ENCODE measurements at places on chromosomes 7 and 10.

DNA sequence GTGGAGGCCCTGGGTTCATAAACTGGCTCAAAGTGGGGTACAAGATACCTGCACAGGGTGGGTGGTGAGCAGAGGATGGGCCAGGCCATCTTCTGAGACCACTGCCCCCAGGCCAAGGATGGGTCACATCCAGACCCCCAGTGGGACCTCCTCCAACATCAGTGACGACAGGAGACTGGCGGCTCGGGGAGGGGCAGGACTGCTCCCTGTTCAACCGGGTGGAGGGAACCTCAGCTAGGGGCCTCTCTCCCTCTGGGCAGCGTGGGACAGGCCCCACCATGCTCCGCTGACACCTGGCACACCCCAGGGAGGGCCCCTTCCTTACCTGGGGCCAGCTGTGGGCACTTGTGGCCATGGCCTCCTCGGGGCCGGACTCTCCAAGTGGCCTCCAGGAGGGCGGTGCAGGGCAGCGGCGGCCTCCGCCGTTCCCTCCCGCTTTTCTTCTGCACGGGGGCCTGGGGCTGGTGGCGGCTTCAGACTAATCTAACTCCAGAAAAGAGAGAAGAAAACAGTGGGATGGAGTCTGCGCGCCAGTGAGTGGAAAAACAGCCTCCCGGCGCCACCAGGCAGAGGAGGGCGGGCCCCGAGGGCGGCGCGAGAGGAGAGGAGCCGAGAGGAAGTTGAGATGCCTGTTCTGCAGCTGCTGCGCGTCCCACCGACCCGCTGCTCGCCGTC lies at the start of gene CALHM2:
TSS of gene CALHM2 (minus strand) at position 540 of the 675 bp plus-strand sequence. CDS start 2,429 bp downstream, outside the sequence.
- DNase-seq: peak; percentile 28

DNA sequence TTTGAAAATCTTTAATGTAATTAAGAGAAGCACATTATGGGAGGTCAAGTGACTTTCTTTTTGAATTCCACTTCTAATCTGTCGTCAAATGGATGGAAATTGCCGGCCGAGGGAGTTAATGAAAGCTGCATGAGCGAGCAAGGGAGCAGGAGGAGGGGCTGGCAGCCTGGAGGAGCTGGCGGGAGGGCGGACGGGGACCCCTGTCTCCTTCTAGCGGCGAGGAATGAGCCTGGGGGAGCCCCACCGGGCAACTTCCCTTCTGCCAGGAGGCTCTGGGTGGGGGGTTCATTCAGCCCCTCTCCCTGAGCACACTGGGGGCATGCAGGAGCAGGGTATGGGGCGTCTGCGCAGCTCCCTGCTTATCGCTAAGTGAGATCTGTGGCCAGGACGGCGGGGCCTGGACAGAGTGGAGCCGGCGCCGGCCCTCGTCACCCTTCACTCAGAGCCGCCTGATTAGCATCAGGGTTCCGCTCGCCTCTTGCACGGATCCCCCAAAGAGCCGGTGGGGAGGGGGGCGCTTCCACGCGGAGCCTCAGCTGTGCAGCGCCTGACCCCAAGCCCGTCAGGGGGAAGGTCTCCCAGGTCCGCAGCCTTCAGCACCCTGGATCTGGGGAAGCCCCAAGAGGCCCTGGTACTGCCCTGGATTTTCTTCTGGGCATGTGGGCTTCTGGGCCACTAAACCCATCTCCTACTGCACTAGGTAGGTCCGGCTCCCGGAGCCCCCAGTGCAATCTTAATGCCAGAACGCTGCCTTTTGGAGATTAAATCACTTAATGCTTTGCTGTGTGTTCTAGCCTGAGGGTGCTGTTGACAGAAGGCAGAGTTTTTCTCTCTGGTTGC lies 680.8 kb downstream of the LRMDA start:
- no peak for DNase-seq

- DNase-seq: no peak
These were observed 132.0 kb upstream of the MDFIC start for GRCh38 chr7:114789871-114790311.

GRCh38 chr10:88012641-88013040 lies 149.2 kb downstream of the PTEN start:
- DNase-seq: no peak

- DNase-seq: no peak
These were observed 202.2 kb downstream of the CACNA2D1 start for GRCh38 chr7:82241356-82241755.

- DNase-seq: no peak
These were observed 16.0 kb upstream of the PPIF start for GRCh38 chr10:79331226-79331625.

DNA sequence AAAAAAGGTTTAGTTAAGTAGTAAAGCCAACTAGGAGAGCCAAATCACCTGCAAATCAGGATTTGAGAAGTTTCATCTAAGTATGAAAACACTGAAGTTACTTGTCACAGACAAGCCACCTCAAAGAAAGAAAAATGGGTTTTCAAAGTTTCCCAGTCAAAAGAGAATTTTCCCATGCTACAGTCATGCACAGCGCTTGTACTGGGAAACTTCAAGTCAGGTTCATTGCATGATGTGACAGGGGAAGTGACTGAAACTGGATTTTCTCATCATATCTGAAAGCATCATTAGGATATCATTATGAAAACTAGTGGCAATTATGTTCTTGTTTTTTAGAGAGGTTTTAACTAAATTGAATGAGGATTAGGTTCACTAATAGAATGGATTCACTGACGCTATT lies 167.0 kb downstream of the SGMS1 start:
- no peak for DNase-seq

DNA sequence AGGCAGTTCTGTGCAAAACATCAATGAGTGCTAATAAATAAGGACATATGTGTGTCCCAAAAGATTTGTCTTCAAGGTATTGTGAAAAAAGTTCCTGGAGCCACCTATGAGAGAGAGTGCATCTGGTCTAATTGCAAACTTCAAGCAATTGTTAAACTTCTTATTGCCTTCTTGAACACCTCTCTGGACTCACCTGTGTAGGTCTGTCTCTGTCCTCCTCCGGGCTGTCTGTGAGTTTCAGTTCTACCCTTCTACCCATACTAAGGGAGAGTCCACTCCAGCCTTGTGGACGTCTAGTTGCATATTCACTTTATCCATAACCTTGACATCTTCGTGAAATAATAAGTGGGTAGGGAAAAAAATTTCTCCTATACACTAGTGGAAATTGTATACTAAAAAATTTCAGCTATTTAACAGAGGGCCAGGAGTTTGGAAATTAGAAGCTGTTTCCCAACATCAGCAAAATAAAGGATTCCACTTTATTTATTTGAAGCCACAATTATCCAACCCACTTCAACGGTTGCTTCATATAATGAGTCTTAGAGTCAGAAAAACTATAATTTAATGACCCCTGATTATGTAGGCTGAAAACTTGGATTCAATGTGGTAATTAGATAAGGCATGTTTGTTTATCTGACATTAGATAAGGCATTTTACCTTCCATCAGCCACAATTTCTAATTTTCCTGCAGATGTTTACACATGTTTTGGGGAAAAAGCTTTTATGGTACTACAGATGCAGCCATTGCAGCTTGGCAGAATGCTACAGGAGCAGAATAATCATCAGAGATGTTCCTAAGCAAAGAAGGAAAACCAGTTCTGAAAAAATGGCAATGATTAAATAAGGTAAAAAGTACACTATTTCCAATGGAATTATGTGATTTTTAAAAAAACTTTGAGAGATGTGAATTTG lies 150.8 kb upstream of the FAM3C start:
- DNase-seq: no peak

- peak; percentile 92 for DNase-seq
These were observed at the start of gene VPS50 for GRCh38 chr7:93231799-93232672. VPS50 (plus strand) TSS chr7:93232366; CDS start chr7:93232468, 102 bp downstream.

DNA sequence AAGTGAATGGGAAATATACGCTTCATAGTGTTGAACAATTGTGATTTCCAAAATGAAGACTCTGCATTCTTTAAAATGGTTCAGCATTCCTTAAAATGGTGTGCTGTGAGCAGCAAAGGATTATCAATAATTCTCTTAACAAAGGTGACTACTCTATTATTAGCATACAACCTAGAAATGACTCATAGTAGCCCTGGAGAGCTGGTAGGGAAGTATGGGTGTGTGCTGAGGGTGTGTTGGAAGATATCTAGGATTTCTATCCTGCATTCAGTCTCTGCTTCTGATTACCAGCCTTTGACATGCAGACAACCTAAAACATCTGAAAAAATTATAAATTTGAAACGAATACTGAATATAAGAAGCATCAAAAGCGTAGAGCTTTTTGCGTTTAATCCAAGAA lies 72.5 kb downstream of the SEMA3D start:
- DNase-seq: no peak

DNA sequence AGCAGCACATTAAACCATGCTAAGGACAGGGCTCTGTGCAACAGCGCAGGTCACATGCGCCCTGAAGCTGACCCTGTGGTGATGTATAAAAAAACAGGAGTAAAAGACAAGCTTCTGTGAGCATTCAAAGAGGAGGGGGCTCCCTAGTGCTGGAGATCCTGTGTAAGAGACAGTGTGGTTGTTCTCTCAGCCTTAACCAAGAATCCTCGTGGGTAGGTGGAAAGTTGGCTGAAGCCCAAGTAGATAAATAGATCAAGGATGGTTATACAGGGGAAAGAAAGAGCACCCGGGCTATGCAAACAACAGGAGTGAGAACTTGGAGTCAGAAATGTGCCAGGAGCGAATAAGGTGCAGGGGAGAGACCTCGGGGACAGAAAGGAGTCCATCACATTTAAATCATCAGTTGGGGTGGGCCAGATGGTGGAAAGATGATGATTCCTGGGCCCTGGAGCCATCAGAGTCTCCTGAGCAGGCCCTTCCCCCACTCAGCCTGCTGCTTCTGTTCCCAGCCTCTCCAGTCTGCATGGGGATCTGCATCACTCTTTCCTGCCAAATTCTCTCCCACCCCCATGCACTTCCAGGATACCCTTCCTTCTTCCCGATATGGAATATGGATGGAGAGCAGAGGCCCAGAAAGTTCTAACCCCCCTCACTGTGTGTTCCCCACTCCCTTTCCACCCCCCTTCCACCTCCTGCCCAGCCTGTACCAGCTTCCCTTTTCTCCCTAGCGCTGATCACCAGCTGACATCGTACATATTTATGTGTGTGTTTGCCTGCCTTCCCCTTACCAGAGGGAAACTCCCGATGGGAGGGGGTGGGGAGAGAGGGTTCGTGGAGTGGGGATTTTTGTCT lies 78.1 kb upstream of the PRR15 start:
- no peak for DNase-seq

GRCh38 chr10:11449761-11450160 lies 161.7 kb downstream of the USP6NL start:
- no peak for DNase-seq

DNA sequence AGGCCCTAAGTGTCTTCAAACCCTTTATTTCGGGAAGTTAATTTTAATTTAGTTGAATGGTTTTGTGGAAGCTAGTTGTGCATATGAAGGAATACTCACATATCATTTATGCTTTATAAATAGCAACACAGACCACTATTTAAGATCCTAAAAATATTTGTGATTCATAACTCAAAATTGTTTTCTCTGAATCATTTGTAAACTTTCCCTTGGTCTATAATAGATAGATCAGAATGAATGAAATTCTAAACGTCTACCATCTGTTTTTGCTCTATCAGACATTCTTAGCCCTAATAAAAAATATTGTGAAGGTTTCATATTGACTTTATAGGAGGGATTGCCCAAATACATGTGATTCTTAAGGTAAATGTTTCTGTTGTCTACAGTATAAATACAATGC lies 43.5 kb downstream of the LOXL4 start:
- no peak for DNase-seq

- DNase-seq: no peak
These were observed 90.7 kb upstream of the CAPZA2 start for GRCh38 chr7:116771640-116772039.

- no peak for DNase-seq
These were observed 311.6 kb downstream of the CCDC3 start for GRCh38 chr10:12689893-12690292.

GRCh38 chr10:119315128-119316001 lies 108.0 kb downstream of the GRK5 start:
- DNase-seq: peak; percentile 30

GRCh38 chr7:12979181-12979580 lies 291.7 kb downstream of the ARL4A start:
- DNase-seq: no peak

DNA sequence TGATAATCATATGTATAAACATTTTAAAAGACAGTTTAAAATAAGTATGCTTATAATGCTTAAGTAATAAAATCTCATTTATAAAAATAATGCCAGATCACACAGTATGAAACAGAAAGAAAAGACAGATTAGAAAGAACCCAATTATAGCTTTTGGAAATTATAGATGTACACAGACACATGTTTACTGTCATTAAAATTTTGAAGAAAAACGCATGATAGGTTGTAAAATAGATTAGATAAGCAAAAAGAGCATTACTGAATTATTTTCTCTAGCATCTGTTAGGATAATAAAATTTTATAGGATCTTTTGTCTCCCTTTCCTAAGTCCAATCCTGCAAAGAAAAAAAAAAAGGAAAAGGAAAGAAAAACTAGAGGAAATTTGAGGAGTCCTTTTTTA lies 1107.3 kb upstream of the LRRN3 start:
- no peak for DNase-seq

DNA sequence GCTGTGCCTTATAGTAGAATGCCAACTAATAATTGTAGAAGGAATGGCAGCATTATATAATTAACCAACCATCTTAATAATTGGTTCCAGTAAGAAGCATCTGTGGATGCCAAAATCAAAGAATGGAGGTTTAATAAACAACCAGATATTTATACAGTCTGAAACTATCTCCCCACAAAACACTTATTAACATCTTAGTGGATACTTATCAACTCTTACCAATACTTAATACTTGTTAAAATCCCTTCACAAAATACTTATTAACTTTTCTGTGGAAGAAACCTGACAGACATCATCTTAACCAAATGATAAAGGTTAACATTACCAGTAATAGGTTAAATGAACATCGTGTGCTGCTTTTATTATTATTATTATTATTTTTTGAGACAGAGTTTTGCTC lies 29.1 kb upstream of the FAM107B start:
- no peak for DNase-seq

DNA sequence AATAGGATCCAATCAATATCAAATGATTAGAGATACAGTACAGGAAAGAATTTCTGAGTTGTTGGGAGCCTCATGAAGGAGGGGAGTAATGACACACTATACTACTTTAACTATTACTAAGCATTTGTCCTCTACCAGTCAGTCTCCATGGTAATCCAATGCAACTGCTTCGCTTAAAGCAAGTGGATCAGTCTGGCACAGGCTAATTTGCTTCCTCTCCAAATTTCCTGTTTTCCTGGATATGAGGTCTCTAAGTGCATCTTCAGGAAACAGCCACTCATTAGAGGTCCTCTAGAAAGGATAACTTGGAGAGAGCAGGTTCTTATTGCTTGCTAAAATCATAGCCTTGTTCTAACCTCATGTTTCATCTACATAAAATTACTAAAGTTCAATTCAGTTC lies 8.4 kb upstream of the SEPTIN7 start:
- DNase-seq: no peak

DNA sequence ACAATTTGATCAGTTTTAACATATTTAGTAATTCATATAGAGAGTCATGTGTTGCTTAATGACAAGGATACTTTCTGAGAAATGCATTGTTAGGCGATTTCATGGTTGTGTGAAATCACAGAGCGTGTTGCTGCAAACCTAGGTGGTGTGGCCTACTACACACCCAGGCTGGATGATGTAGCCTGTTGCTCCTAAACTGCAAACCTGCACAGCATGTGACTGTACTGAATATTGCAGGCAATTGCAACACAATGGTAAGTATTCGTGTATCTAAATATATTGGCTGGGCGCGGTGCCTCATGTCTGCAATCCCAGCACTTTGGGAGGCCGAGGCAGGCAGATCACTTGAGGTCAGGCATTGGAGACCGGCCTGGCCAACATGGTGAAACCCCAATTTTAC lies 73.7 kb upstream of the BAIAP2L1 start:
- DNase-seq: peak; percentile 21

All from NCI-H460 (cell line).